ENCODE measurements at places on chromosomes 6 and 20.

DNA sequence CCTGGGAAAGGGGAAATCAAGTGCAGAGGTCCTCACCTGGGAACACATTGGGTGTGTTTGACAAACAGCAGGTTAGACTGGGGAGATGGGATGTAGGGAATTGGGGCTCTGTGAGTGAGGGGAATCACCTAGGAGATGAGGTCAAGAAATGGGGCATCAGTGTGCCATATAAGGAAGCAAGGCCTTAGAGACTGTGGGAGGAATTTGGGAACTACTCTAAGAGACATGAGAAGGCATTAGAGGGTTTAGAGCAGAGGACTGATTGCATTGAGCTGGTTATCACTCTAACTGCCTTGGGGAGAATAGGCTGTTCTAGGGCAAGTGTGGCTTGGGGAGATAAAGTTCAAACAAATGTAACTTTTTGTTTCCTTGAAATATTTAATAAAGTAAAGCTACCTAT lies 189.9 kb downstream of the EYA4 start:
- no peak for DNase-seq

DNA sequence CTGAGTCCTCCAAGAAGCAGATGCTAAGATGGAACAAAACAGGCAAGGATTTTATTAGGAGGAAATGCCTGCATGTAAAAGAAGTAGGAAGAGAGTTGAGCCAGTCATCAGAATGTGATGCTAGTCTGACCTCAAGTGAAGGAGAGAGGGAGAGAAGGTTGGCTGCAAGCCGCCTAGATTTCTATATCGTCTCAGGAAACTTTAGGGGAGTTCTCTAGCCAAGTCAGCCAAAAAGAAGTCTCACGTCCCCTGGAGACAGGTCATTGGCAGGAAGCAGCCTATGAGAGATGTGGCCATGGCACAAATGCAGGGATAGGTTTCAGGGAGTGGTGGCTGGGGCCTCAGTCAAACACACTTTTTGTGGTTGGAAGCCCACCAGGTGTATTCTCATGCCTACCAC lies 378.0 kb downstream of the CD109 start:
- no peak for DNase-seq

- DNase-seq: no peak
Measured at GRCh38 chr20:53100476-53100911, 128.3 kb downstream of the TSHZ2 start.

- no peak for DNase-seq
Measured at GRCh38 chr6:101650402-101651100, 257.0 kb downstream of the GRIK2 start.

DNA sequence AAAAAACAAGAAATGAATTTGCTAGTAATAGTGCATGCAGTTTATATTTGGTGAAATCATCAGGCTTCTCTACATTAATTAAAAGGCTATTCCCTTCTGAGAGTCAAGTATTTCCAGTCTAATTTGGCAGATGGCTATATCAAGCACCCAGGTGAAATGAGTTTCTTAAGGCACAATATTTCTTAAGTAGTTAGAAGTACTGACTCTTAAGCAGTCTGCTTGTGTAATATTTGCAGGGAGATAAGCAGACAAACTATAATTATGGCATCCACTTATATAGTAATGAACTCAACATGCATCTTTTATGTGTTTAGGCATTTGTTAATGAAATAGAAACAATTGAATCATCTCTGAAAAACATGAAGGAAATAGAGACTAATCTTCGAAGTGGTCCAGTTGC lies 189.2 kb downstream of the UTRN start:
- no peak for DNase-seq

DNA sequence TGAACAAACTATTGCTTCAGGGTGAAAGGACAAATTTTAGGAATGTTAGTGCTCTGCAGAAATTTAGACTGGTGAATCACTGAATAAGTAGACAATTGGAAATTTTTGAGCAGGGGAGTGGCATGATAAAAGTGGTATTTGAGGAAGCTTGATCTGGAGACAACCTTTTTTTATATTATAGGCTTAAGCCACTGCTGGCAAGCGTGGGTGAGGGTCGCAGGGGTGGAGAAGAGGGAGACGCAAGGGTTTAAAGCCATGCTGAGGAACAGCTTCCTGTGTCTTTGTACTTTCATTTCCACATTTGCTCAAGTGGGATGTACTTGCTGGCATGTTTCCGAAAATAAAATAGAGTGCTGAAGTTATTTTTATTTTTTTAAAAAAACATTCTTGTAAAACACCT lies 23.7 kb downstream of the NCOA7 start:
- no peak for DNase-seq

- no peak for DNase-seq
Measured at GRCh38 chr20:36314734-36315544, 8.8 kb downstream of the DLGAP4 start.

DNA sequence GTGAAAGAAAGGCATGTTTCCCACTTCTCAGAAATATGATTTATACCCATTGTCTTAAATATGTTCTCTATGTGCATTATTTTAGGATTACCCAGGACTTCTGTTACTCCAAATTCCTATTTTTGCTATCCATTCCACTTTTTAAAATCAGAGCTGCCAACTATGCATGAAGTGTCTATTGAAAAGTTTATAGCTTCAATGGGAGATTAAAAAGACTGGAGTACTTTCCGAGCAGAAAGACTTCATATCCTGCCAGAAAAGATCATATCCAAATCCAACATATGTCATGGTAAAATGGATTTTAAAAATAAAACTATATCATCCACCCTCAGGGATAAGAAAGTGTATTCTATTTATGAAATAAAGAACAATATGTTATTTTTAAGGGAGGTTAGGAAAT lies 212.7 kb downstream of the COL12A1 start:
- DNase-seq: no peak

GRCh38 chr20:51710361-51710894 lies 57.8 kb downstream of the ATP9A start:
- DNase-seq: no peak

DNA sequence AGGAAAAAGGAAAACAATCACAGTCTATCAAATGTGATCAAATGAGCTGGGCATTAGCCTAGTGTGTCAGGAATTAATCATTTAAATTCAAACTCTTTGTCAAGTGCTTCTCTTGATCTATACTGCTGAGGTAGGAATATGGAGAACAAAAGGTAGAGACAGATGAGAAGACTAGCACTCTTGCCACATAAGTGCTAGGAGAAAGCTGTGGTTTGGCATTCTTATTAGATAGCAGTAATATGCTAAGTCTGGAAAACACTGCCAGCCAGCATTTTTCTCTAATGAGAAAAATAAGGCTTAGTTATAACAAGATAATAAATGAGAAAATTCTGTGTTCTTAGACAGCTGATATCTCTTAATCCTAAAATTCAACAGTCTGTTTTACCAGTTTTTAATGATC lies 38.9 kb downstream of the ORC3 start:
- DNase-seq: no peak

GRCh38 chr20:58434326-58434725 lies 45.3 kb downstream of the VAPB start:
- DNase-seq: no peak

DNA sequence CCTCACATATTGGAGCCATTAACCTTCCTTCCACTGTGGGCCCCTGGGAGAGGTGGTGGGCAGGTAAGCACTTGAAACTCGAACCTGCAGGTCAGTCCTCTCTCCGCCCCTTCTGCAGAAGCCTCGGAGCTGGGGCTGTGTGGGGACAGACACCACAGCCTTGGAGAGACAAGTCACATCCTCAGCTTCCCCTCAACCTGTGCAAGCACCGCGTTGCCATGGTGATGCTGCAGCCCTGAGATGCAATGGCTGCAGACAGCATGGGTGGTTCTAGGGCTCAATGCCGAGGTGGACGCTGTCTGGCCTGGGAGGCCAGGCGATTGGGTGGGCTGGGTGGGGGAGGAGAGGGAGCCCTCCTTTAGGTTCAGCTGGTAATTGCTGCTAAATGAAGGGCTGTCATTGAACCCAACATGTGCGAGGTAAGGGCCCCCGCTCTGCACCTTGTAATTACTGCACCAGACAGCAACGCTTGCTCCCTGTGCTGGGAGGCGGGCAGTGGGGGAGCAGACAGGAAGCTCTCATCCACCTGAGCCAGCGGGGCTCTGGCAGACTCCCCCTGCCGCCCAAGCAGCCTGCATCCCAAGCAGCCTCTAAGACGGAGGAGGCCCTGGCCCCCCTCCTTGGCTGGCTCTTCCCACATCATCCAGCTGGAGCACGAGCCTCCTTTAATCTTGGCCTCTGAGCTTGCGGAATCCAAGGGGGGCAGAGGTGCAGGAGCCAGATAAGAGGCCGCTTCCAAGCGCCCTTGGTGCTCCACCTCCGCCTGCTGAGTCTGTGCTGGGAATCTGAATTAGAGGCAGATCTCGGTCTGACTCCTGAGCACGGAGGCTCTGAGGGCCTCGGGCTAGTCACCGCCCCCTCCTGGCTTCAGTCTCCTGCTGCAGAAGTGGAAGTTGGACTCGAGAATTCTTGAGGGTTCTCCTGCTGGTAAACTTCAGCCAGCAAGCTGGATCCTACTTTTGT lies 39.8 kb upstream of the CDH22 start:
- DNase-seq: no peak

- DNase-seq: no peak
Measured at GRCh38 chr6:150719099-150719766, 119.5 kb downstream of the PLEKHG1 start.

DNA sequence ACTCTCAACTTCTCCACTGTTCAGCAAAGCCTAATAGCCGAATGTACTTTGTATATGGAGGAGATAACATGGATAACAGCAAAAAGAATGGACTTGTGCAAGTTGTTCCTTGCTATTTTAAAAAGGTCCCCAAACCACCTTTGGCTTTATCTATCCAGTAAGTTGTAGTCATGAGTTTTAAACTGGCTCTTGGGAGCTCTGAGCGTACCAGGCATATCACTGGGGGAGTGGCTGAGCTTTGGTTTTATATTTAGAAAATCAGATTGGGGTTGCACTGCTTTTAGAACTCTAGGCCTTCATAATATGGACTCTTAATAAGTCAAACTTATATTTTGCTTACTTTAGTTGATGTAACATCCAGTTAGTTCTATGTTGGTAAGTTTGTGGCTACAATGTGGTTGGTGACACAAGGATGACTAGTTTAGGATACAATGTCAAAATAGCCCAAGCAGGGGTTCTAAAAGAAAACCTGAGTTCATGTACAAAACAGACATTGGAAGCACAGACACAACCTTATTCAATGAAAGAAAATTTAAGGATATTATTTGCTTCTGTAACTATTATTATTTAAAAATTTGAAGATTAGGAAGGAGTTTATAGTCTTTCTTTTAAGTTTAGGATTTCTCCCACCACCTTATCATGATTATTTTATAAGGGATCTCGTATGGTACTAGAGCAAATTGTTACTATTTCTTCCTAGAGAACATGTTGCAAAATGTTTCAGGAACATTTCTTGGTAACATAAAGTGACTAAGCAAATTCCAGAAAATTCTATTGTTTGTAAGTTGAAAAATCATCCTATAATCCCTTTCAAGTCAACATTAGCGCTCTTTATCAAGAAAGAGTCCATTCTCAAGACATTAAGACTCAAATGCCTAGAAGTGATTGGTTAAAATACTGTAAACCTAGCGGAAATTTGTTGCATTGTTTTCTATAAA lies 165.8 kb upstream of the SUPT3H start:
- no peak for DNase-seq

DNA sequence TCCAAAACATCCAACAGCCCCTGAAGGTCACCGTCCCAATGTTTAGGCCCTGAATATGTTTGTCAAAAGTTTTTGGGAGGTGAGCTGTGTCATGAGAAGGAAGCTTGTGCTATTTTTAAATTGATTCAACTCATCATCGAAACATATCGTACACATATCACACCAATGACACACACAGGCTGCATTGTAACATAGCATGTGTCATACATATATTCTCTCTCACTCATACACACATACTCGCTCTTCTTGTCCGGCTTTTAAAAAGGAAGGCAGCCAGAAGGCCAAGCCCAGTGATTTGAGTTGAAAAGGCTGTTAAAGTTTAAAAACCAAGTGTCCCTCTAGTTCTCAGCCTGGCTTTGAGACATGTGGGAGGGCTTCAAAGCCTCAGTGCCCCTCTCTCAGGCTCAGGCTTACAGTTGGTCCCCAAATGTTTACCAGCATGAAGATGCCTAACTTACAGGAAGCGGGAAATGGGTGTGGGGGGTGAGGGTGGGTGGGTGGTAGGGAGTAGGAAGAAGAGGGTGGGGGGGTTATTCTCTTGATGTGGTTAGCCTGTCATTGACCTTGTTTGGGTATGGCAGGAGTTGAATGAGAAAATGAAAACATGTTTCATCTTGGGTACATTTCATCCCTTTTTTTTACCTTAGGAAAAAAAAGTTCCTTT lies 3.3 kb upstream of the PRDM1 start:
- no peak for DNase-seq

DNA sequence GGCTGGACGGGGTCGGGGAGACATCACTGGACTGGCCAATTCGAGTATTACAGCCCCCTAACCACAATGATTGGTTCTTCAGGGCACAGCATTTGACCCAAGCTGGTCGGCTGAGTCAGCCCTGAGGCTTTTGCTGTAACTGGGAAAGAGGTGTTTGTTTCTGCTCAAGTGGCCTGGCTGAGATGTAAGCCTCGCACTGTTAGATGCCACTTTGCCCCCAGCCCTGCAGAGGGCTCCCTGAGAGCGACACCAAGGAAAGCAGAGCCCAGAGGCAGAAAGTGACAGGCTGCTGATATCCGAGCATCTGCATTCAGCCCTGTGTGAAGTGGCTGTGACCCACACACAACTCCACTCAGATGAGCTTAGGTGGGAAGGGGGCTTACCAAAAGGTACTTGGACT lies 19.4 kb downstream of the ERGIC3 start:
- no peak for DNase-seq

- no peak for DNase-seq
Measured at GRCh38 chr6:35011096-35012041, 122.3 kb downstream of the ANKS1A start.

- no peak for DNase-seq
Measured at GRCh38 chr6:139778688-139779087, 404.2 kb upstream of the CITED2 start.

DNA sequence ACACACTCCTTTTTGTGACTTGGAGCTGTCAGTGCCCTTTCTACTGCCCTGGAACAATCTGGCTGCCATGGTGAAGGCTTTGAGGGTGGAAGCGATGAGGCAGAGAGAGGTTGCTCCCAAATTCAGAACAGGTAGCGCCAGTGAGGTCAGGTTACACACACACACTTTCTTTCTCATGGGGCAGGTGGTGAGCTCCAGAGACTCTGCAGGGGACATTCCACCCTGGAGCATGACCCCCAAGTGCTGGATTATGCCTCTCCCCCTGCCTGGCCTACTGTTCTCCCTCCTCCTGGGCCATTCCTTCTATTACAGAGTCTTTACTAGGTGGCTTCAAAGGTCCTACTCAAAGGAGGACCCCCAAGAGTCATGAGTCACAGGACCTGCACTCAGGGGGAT lies 98.0 kb downstream of the EYA2 start:
- no peak for DNase-seq

GRCh38 chr6:139534472-139535115 lies 160.1 kb upstream of the CITED2 start:
- no peak for DNase-seq

- DNase-seq: no peak
Measured at GRCh38 chr20:23085436-23086055, 578 bp downstream of the CD93 start.

GRCh38 chr6:22383016-22383415 lies 86.2 kb upstream of the PRL start:
- DNase-seq: no peak

- no peak for DNase-seq
Measured at GRCh38 chr6:74585753-74586152, 620.1 kb downstream of the COL12A1 start.

Measured in stimulated activated CD4-positive, alpha-beta T cell treated with anti-CD3 and anti-CD28 coated beads, Interleukin-12 subunit alpha, Interleukin-12 subunit beta, amount 100 ng/mL, for 48 hours (primary cell).